ENCODE measurements at places on chromosomes 2 and 18. TPM values are rescaled to one million over a fixed set of nuclear protein-coding genes. Genes with fewer than 3 reads are reported as not detected.

The C2orf92 gene
- 4.6 TPM for total RNA-seq

The NEU2 gene
- not detected for total RNA-seq

The SLC4A5 gene
- total RNA-seq, result 1.8 TPM

The RFX8 gene
- total RNA-seq, result not detected

The AQP4 gene
- total RNA-seq, result not detected

The IL36A gene
- not detected for total RNA-seq

The PRKAG3 gene
- total RNA-seq, result not detected

The CENPA gene
- 21.6 TPM for total RNA-seq

The EHD3 gene
- total RNA-seq, result 2.3 TPM

The TTR gene
- not detected for total RNA-seq

GRCh38 chr18:9581667-9582066, 32.7 kb downstream of the PPP4R1 start:
- H3K27me3 ChIP-seq, result no peaks in the 10 kb centered on the region
- DNase-seq, result no peak
- H3K27ac ChIP-seq, result no peak overlapping the region
- no peaks in the 10 kb centered on the region for H3K36me3 ChIP-seq

DNA sequence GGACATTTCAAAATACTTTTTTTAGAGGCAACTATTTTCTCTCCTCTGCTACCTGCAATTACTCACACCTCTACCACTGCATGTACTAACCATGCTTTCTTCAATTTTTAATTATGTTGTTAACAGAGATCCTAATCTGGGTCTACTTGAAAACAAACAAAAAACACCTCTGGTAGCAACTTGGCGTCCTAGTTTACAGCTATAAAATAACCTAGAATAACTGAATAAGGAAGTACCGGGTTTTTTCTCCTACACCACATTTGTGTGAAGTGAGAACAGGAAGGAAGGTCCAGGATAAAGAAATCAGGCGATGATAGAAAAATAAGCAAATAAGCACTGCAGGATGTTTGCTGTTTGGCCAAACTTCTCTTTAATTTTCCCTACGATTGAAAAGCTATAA, 633.5 kb downstream of the LRP1B start:
- no peaks in the 10 kb centered on the region for H3K27me3 ChIP-seq
- no peaks in the 10 kb centered on the region for H3K4me1 ChIP-seq
- H3K27ac ChIP-seq, result no peak overlapping the region
- H3K4me3 ChIP-seq, result no peak overlapping the region
- no peak for DNase-seq

DNA sequence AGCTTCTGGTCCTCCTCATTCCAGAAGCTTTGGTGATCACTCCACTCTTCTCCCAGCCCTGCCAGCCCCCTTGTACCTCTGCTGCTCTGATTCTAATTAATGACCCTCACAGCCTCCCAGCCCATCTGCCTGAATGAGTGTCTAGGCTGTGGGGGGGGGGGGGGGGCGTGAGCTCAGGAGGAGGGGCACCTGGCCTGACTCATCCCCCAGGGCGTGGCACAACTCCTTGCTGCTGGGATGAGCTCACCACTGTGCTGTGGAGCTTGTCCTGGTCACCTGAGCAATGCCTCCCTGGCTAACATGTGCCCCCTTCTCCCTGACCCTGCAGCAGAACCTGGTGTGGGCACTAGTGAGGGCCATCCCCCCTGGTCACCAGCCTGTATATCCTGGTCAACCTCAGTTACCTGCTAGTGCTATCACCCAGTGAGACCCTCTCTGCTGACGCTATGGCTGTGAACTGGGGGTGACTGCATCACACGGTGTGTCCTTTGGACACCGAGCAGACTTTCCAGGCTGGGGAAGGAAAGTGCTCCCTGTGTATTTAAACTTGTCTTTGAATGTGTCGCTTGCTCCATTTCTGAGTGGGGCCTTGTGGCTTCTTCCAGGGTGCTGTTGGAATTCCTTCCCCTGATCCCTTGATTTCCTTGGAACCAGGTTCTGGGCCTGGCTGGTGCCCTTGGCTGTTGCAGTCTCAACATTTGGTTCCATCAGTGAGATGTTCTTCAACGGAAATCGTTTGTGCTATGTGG, 41.5 kb upstream of the PUM2 start:
- H3K36me3 ChIP-seq, result no peaks in the 10 kb centered on the region
- no peak for DNase-seq
- no peak overlapping the region for H3K4me3 ChIP-seq
- H3K27ac ChIP-seq, result no peak overlapping the region

DNA sequence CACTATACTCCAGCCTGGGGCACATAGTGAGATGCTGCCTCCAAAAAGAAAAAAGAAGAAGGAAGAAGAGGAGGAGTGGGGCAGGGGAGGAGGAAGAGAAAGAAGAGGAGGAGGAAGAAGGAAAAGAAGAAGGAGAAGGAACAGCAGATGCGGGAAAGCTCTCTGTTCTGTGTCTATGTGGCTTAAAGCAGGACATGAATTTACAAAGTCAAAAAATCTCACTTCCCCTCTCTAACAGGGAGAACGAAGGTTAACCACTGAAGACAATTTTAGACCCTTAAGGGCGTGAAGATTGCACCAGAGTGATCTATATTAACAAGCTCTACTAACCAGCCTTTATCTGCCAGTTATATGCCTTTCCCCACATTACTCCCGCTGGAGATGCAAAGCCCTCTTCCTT, 258.9 kb downstream of the METTL4 start:
- H3K4me3 ChIP-seq, result no peak overlapping the region
- no peak overlapping the region for H3K27ac ChIP-seq
- H3K36me3 ChIP-seq, result no peaks in the 10 kb centered on the region
- H3K4me1 ChIP-seq, result no peaks in the 10 kb centered on the region
- no peak for DNase-seq
- H3K27me3 ChIP-seq, result no peaks in the 10 kb centered on the region

DNA sequence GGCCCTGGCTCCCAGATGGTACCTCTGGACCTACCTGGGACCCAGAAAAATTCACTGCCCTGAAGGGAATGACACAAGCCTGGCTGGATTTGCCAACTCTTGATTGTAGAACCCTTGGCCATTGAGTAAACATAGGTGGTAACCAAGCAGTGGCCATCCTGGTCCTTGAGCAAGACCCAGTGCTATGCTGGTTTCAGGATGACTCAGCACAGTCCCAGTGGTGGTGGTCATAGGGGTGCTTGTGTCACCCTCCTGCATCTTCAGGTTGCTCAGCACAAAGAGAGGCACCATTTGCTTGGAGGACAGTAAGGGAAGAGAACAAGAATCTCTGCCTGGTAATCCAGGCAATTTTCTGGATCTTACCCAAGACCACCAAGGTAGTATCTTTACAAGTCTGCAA, 52.9 kb downstream of the UPP2 start:
- H3K4me1 ChIP-seq, result no peaks in the 10 kb centered on the region
- no peaks in the 10 kb centered on the region for H3K36me3 ChIP-seq

DNA sequence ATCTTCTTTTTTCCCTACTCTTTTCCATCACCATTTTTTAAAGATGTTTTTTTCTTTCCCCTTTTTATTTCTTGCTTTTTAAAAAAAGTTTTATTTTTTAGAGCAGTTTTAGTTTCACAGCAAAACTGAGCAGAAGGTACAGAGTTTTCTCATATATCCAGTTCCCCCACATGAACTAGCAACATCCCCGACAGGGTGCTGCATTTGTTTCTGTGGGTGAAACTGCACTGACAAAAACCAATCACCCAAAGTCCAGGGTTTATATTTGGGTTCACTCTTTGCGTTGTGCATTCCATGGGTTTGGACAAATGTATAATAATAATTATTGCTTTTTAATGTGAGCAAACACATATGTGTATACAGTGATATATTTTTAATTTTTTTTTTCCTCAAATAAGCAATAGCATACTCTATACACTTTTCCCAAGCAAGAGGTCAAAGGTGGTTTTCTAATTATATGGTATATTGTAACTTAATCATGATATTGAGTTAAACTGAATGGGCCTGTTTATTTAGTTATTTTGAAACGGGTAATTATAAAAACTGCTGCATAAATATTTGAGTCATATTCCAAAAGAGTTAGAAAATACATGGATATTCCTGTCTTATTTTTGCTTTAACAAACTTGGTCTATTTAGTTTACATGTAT, 50.3 kb downstream of the NCK2 start:
- H3K36me3 ChIP-seq, result no peaks in the 10 kb centered on the region
- DNase-seq, result no peak
- peak overlapping the region; percentile 24 for H3K4me3 ChIP-seq
- H3K27ac ChIP-seq, result no peak overlapping the region
- H3K4me1 ChIP-seq, result peaks cover 97% of the 10 kb centered on the region

DNA sequence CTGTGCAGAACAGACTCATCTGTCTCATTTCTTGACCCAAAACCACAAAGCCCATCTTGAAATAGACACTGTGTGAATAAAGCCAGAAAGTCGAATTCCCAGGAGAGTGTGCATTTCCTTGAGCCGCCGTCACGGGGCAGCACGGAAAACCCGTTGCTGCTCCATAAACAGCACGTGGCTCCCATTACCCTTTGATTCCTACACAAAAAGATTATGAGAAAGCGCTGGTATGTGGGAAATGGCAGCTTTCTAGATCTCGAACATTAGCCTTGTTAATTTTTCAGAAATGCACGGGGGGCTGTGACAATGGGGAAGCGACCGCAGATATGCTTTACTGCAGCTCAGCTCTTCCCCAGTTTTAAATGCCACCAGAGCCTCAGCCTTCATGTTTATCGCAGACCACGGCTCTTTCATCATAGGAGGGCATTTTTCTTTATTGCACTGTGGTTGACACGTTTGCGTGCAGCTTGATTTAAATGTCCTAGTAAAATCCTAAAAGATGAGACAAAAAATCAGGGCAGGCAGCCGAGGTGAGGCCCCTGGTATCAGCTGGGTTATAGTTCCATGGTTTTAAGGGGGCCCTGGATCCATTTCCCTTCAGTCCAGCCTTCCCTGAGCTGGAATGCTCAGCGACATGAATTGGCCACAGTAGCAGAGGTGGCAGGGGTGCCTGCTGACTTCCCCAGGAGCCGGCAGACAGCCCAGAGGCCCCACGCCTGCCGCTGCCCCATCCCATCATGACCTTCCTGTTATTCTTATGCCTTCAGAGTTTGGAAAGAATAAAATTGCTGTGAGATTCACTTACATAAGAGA, 249.3 kb downstream of the NDUFA10 start:
- no peaks in the 10 kb centered on the region for H3K36me3 ChIP-seq
- H3K4me3 ChIP-seq, result no peak overlapping the region
- H3K27me3 ChIP-seq, result no peaks in the 10 kb centered on the region
- H3K4me1 ChIP-seq, result no peaks in the 10 kb centered on the region

DNA sequence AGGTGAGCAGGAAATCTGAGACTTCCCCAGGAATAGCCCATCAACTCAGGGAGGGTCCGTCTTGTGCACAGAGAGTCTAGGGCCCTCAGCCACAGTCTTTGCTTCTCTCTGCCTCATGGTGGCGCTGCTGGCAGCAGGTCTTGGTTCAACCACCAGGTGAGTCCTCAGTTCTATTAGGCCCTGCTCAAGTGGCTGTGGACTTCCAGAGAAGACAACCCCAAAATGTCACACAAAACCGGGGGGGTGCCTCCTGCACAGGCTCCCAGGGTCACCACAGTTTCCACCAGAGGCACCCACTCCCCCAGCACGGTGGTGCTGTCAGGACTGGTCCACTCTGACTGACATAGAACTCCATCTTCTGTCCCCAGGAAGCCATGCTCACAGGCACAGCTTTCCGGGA, 2.4 kb upstream of the CHRNG start:
- DNase-seq, result no peak
- no peaks in the 10 kb centered on the region for H3K27me3 ChIP-seq
- H3K4me1 ChIP-seq, result no peaks in the 10 kb centered on the region

GRCh38 chr18:22783245-22783644, 149.9 kb upstream of the RBBP8 start:
- no peaks in the 10 kb centered on the region for H3K36me3 ChIP-seq
- peaks cover 4% of the 10 kb centered on the region for H3K27me3 ChIP-seq
- DNase-seq, result no peak
- H3K27ac ChIP-seq, result no peak overlapping the region
- no peak overlapping the region for H3K4me3 ChIP-seq

- no peak for DNase-seq
- H3K36me3 ChIP-seq, result no peaks in the 10 kb centered on the region
- H3K4me1 ChIP-seq, result no peaks in the 10 kb centered on the region
Observed at GRCh38 chr2:173458991-173459780, 104.5 kb downstream of the CDCA7 start.

GRCh38 chr2:132403146-132403545, 13.5 kb upstream of the GPR39 start:
- no peaks in the 10 kb centered on the region for H3K4me1 ChIP-seq
- H3K27ac ChIP-seq, result no peak overlapping the region
- H3K36me3 ChIP-seq, result no peaks in the 10 kb centered on the region
- no peak for DNase-seq

GRCh38 chr2:111534910-111535352, 349.1 kb downstream of the ANAPC1 start:
- no peak for DNase-seq
- H3K36me3 ChIP-seq, result no peaks in the 10 kb centered on the region
- H3K27ac ChIP-seq, result no peak overlapping the region
- H3K4me1 ChIP-seq, result no peaks in the 10 kb centered on the region
- H3K4me3 ChIP-seq, result no peak overlapping the region
- no peaks in the 10 kb centered on the region for H3K27me3 ChIP-seq

GRCh38 chr18:59604877-59605276, 92.3 kb downstream of the CCBE1 start:
- H3K27me3 ChIP-seq, result no peaks in the 10 kb centered on the region
- H3K36me3 ChIP-seq, result no peaks in the 10 kb centered on the region
- H3K4me1 ChIP-seq, result no peaks in the 10 kb centered on the region
- DNase-seq, result no peak
- no peak overlapping the region for H3K27ac ChIP-seq

- H3K4me1 ChIP-seq, result no peaks in the 10 kb centered on the region
- DNase-seq, result no peak
- H3K27ac ChIP-seq, result no peak overlapping the region
- no peak overlapping the region for H3K4me3 ChIP-seq
Observed at GRCh38 chr18:22698711-22699110, 234.4 kb upstream of the RBBP8 start.

- no peak for DNase-seq
- H3K27ac ChIP-seq, result no peak overlapping the region
- H3K27me3 ChIP-seq, result no peaks in the 10 kb centered on the region
- no peak overlapping the region for H3K4me3 ChIP-seq
- no peaks in the 10 kb centered on the region for H3K36me3 ChIP-seq
Observed at GRCh38 chr2:50004667-50005066, 850.4 kb upstream of the FSHR start.

- H3K4me3 ChIP-seq, result no peak overlapping the region
- no peak for DNase-seq
- H3K36me3 ChIP-seq, result no peaks in the 10 kb centered on the region
- no peaks in the 10 kb centered on the region for H3K4me1 ChIP-seq
- no peak overlapping the region for H3K27ac ChIP-seq
Observed at GRCh38 chr2:182611009-182611408, 105.0 kb upstream of the DNAJC10 start.

DNA sequence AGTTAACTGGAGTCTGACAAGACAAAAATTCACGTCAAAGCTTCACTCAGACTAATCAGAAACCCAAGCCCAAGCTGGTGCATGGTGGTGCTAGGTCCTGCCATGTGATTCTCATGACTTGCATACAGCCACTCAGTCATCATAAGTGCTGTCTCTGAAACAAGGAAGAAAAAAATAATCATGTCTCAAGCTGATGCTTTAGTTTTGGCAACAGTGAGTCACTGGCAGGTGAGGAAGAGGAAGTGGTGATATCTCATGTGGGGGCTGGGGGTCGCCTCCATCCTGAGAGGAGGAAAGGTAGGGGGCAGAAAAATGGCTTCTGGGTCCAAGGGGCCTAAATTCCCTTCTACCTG, 136.3 kb downstream of the TMEM163 start:
- H3K27me3 ChIP-seq, result no peaks in the 10 kb centered on the region
- no peak overlapping the region for H3K27ac ChIP-seq
- no peaks in the 10 kb centered on the region for H3K4me1 ChIP-seq
